Pericardium fibroblast (primary cell): ENCODE measurements at places on chromosomes 13 and 19. TPM values are rescaled to one million over a fixed set of nuclear protein-coding genes. Genes with fewer than 3 reads are reported as not detected.

Gene TNFRSF19
- 1.6 and 5.8 TPM in 2 replicates for total RNA-seq

Gene DLL3
- total RNA-seq: 0.23 and 1.2 TPM in 2 replicates

Gene CBLC
- total RNA-seq: not detected in 2 replicates

Gene CEACAM8
- total RNA-seq: not detected in 2 replicates

Gene ZNF480
- total RNA-seq: 5.5 and 8.8 TPM in 2 replicates

Gene TMEM161A
- total RNA-seq: 25.6 and 35.2 TPM in 2 replicates

Gene ONECUT3
- not detected in 2 replicates for total RNA-seq

Gene MAP3K10
- total RNA-seq: 6.4 and 8.5 TPM in 2 replicates

Gene CEACAM3
- total RNA-seq: not detected in 2 replicates

Gene KASH5
- total RNA-seq: not detected in 2 replicates

Gene KLK15
- total RNA-seq: not detected in 2 replicates

Gene C13orf42
- not detected in 2 replicates for total RNA-seq

Gene PEAK3
- 0.09 TPM in 1 of 2 replicates, not detected in the other for total RNA-seq

Gene DIRAS1
- 3.7 and 9.1 TPM in 2 replicates for total RNA-seq

Gene ZNF555
- 4.0 and 6.6 TPM in 2 replicates for total RNA-seq

Gene CGB3
- not detected in 2 replicates for total RNA-seq

Gene JSRP1
- 1.5 TPM in 1 of 2 replicates, not detected in the other for total RNA-seq

Gene CFAP97D2
- total RNA-seq: not detected in 2 replicates

Gene GRK1
- total RNA-seq: not detected in 2 replicates

Gene LILRA6
- total RNA-seq: not detected in 2 replicates

Gene PLK5
- total RNA-seq: not detected in 2 replicates

Gene ZNF324B
- 6.2 and 7.1 TPM in 2 replicates for total RNA-seq

Gene SPACA4
- total RNA-seq: not detected in 2 replicates

Gene KLK14
- total RNA-seq: 0.12 TPM in 1 of 2 replicates, not detected in the other

Gene MTUS2
- not detected in 2 replicates for total RNA-seq

Gene IGFL2
- total RNA-seq: not detected in 2 replicates

Gene PLPP2
- 2.6 and 18.8 TPM in 2 replicates for total RNA-seq

Gene RNF17
- 0.12 and 0.34 TPM in 2 replicates for total RNA-seq

Gene WDR62
- 0.09 and 1.2 TPM in 2 replicates for total RNA-seq

Gene SLITRK5
- under 0.01 and 0.26 TPM in 2 replicates for total RNA-seq

Gene EFNA2
- total RNA-seq: not detected in 2 replicates

Gene ARL11
- under 0.01 TPM in 1 of 2 replicates, not detected in the other for total RNA-seq

Gene TEX26
- total RNA-seq: not detected in 2 replicates

Gene NLRP11
- total RNA-seq: not detected in 2 replicates

Gene APOC4
- total RNA-seq: not detected in 2 replicates

Gene ZNF460
- total RNA-seq: 26.8 and 33.3 TPM in 2 replicates

Gene ZGLP1
- total RNA-seq: 1.5 and 3.0 TPM in 2 replicates

Gene FFAR1
- total RNA-seq: not detected in 2 replicates

Gene TFPT
- total RNA-seq: 14.1 and 20.3 TPM in 2 replicates

Gene KIR2DL3
- not detected in 2 replicates for total RNA-seq

Gene OR10H3
- not detected in 2 replicates for total RNA-seq

Gene GNA15
- total RNA-seq: not detected in 2 replicates

Gene RNF113B
- not detected in 2 replicates for total RNA-seq

Gene CLEC17A
- total RNA-seq: not detected in 2 replicates

Gene SERPINE3
- total RNA-seq: not detected in 2 replicates

Gene NECTIN2
- total RNA-seq: 76.9 and 163 TPM in 2 replicates

Gene DPF1
- total RNA-seq: 0.09 and 0.82 TPM in 2 replicates

Gene B3GNT8
- 1.6 and 4.6 TPM in 2 replicates for total RNA-seq

Gene RGCC
- 6.9 and 28.1 TPM in 2 replicates for total RNA-seq

Gene C19orf67
- total RNA-seq: not detected in 2 replicates

Gene SCN1B
- 5.2 and 27.2 TPM in 2 replicates for total RNA-seq

Gene COX6B2
- not detected in 2 replicates for total RNA-seq

Gene PGLYRP2
- not detected in 2 replicates for total RNA-seq

Gene ZNF17
- total RNA-seq: 1.9 and 4.3 TPM in 2 replicates

Gene ZNF575
- 0.43 and 0.58 TPM in 2 replicates for total RNA-seq

Gene CYP2F1
- not detected in 2 replicates for total RNA-seq

Gene GADD45B
- 58.5 and 176 TPM in 2 replicates for total RNA-seq
